ENCODE measurements at places on chromosomes 6 and 20.
A peak's percentile ranks its signal among the peaks of the same experiment; 100 is the strongest.

DNA sequence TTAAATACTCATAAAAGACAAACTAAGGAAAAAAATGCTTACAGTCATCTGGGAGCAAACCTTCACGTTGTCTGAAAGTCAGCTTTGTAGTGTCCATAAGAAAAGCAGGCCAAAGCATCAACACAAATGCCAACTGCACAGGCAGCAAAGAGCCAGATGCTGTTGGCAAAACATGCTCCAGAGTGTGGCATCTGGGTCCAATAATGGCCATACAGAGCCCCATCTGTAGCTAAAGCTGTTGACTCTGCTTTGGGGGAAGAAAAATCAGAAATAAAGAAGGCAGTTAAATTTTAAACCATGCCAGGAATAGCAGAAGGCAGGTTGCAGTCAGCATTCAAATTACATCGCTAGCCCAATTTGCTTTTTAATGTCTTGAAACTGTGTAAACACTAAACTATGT, 776.3 kb downstream of the EYS start:
- DNase-seq: no peak
- H3K4me1 ChIP-seq: no peaks in the 10 kb centered on the region
- no peaks in the 10 kb centered on the region for H3K36me3 ChIP-seq
- H3K27ac ChIP-seq: no peak overlapping the region
- H3K27me3 ChIP-seq: no peaks in the 10 kb centered on the region

- H3K27ac ChIP-seq: no peak overlapping the region
- no peak overlapping the region for H3K4me3 ChIP-seq
- H3K4me1 ChIP-seq: no peaks in the 10 kb centered on the region
- no peak for DNase-seq
- no peaks in the 10 kb centered on the region for H3K27me3 ChIP-seq
Observed at GRCh38 chr20:34294563-34294962, 8.6 kb downstream of the AHCY start.

DNA sequence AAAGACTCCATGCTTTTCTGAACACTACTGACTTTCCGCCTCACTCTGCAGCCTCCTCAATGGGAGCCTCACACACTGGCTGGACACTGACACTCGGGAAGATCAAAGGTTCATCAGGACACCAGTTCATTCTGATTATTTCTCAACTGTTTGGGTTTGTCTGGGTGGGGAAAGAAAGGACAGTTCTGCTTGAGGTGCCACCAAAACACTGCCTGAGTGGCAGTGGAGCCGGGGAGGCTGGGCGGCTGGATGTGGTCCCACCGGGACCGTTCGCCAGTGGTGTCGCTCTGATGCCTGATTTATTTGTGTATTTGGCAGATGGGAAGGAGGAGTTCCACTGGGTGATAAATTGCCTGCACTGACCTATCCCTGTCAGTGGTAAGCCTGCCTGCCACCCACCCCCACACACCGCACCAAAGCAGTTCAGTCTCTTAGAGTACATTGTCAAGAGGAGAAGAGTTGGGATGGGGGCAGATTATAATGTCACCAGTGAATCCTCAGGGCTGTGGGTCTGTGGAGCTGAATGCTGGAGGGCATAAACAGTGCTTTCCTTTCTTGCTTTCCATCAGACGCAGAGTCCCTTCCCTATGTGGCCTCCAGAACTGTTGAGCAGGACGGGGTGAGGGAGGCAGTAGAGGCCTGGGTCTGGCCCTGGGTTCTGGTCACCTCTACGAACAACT, 49.8 kb downstream of the EDN1 start:
- no peaks in the 10 kb centered on the region for H3K4me1 ChIP-seq
- no peak overlapping the region for H3K4me3 ChIP-seq
- no peaks in the 10 kb centered on the region for H3K27me3 ChIP-seq
- H3K36me3 ChIP-seq: no peaks in the 10 kb centered on the region
- no peak overlapping the region for H3K27ac ChIP-seq
- DNase-seq: no peak

DNA sequence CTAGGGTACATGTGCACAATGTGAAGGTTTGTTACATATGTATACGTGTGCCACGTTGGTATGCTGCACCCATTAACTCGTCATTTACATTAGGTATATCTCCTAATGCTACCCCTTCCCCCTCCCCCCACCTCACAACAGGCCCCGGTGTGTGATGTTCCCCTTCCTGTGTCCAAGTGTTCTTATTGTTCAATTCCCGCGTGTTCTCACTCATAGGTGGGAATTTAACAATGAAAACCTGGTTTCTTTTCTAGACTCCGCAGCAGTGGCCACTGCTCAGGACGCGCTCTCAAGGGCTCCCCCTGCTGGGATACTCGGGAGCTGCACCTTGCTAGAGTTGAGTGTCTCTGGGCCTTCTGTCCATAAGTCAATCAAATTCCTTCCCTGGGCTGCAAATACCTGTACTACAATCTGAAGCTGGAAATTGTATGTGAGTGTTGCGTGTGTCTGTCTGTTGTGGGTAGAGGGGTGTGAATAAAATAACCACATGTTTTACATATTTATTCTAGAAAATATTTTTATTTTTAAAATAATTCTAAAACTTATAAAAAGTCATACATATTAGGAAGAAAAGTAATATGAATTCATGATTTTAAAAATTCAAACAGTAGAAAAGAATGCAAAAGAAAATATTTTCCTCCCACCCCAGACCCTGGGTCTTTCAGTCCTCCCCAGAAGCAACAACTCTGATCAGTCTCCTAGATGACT, 8.2 kb upstream of the CEP250 start:
- peak; percentile 94 for DNase-seq
- no peaks in the 10 kb centered on the region for H3K36me3 ChIP-seq
- H3K27ac ChIP-seq: no peak overlapping the region

- H3K4me1 ChIP-seq: peaks cover 58% of the 10 kb centered on the region
- DNase-seq: peak; percentile 45
- peak overlapping the region; percentile 95 for H3K4me3 ChIP-seq
- peak overlapping the region; percentile 99 for H3K27ac ChIP-seq
- H3K36me3 ChIP-seq: peaks cover 42% of the 10 kb centered on the region
Observed at GRCh38 chr20:44959082-44959637, 1.0 kb downstream of the TOMM34 start.

DNA sequence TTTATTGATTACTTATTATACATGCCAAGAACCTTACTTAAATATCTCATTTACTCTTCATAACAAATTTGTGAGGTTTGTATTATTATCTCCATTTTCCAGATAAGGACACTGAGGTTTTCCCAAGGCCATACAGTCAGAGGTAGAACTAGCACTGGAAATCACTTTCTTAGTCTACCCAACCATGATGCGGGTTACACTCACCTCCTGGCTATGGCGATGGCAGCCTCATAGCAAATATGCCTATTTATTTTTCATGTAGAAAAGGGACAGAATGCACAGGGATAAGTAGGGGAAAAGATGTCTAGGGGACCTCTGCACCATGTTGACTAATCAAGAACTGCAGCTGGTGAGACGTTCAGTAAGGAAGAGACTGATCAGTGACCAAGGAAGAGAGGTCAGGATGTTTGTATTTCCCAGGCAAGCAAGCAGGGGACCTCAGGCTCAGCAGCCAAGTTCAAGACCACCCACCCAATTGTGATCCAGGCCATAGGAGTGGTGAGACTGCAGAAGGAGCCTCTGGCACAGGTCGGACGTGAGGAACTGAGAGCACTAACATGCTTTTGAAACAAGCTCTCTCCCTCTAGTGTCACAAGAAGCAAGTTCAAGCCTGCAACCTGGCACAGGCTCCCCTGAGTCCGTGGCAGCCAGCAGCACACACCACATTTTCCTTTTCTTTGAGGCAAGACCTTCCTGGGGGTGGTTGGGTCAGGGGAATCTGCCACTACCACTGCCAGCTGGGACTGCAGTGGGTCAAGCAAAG, 97.8 kb downstream of the GMPR start:
- H3K27ac ChIP-seq: no peak overlapping the region
- H3K27me3 ChIP-seq: no peaks in the 10 kb centered on the region
- no peak for DNase-seq
- H3K4me1 ChIP-seq: peaks cover 11% of the 10 kb centered on the region
- H3K36me3 ChIP-seq: peaks cover 2% of the 10 kb centered on the region

GRCh38 chr6:22800451-22800850, 231.1 kb downstream of the HDGFL1 start:
- no peaks in the 10 kb centered on the region for H3K4me1 ChIP-seq
- no peak overlapping the region for H3K27ac ChIP-seq
- no peak overlapping the region for H3K4me3 ChIP-seq
- no peak for DNase-seq
- no peaks in the 10 kb centered on the region for H3K36me3 ChIP-seq

DNA sequence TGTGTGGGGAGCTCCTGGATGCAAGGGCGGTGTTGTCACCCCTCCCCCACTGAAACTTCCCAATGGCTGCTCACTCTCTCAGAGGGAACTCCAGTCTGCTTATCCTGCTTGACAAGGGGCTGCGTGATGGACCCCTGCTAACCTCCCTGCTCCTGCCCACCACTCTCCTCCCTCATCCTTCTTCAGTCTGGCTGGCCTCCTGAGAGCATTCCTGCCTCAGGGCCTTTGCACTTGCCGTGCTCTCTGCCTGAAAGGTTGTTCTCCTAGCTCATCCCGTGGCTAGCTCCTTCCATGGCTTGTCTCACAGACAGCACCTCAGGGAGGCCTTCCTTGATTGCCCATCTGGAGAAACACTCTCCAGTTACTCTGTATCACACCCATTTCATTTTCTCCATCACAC, 73.9 kb upstream of the ZNFX1 start:
- H3K36me3 ChIP-seq: no peaks in the 10 kb centered on the region
- DNase-seq: no peak
- no peak overlapping the region for H3K27ac ChIP-seq
- peaks cover 11% of the 10 kb centered on the region for H3K27me3 ChIP-seq
- H3K4me3 ChIP-seq: no peak overlapping the region

DNA sequence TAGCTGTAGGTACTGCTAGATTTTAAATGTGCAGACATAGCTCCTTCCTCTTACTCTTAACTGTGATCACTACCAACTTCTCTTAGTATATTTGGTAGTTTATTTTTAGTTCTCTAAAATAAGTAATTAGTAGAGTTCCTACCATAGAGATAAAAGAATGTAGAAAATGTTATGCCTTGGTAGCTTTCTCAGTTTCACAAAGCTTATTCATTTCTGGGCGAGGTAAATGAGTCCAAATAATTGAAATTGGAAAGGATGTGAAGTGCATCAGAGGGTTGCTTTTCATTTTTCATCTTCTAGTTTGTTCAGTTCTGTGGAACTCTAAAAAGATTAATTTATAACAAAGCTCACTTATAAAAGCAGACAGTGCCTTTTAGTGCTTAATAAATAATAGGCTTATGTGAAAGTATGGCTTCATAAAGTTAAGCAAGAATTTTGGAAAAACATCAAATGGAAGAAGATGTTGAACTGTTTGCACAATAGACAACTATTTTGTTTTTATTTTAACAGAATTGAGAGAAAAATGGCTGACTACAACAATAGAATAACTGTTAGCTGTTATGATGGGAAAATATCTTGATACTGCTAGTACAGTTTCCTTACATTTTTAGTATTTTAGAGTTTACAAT, 303.7 kb downstream of the UTRN start:
- DNase-seq: no peak
- no peaks in the 10 kb centered on the region for H3K27me3 ChIP-seq
- H3K36me3 ChIP-seq: peaks cover 6% of the 10 kb centered on the region
- H3K4me1 ChIP-seq: peaks cover 19% of the 10 kb centered on the region

- peaks cover 11% of the 10 kb centered on the region for H3K4me1 ChIP-seq
- H3K4me3 ChIP-seq: no peak overlapping the region
- no peak overlapping the region for H3K27ac ChIP-seq
- H3K27me3 ChIP-seq: peaks cover 1% of the 10 kb centered on the region
- H3K36me3 ChIP-seq: no peaks in the 10 kb centered on the region
Observed at GRCh38 chr6:148629181-148629580, 117.6 kb upstream of the UST start.

DNA sequence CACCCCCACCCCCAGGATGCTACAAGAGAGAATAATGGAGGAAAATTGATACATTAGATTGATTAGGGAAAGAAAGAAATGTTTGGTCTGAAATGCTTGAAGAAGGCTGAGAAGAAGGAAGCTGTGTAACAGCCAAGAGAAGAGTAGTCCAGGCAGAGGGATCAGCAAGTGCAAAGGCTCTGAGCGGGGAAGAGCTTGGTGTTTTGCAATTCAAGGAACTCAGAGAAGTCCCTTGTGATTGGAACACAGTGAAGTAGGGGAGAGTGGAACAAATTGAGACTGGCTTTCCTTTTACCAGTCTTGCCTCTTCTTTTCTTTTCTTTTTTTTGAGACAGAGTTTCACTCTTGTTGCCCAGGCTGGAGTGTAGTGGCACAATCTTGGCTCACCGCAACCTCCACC, 76.6 kb upstream of the CHD6 start:
- H3K4me1 ChIP-seq: peaks cover 18% of the 10 kb centered on the region
- H3K36me3 ChIP-seq: no peaks in the 10 kb centered on the region
- peak overlapping the region; percentile 58 for H3K4me3 ChIP-seq
- no peak for DNase-seq

DNA sequence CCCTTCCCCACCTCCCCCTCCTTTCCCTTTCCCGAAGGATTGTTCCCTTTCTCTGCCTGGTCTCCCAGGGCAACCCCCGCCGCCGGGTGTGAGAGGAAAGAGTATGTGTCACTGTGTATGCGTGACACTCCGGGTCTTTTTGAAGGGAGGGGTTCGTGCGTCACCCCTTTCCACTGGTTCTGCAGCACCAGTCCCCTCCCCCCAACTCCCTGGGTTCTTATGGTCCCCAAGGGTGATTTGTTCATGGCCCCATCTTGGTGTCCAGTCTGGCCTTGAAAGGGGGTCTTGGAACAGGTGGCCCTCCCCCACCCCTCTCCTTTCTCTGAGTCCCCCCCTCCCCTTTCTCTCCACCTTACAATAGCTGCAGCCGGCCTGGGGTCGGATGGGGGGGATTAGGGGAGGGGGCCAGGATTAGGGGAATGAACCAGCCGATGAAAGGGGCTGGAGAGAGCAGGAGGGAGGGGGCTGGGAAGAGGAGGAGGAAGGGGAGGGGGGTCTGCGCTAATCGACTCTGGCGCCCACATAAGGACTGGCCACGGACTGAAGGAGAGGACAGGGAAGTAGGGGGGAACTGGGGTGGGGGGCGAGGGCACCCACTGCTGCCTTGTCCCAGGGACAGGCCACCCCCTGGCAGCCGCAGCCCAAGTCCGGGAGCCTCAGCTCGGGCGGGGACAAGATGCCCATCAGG, 1.3 kb upstream of the RING1 start:
- H3K4me1 ChIP-seq: peaks cover 61% of the 10 kb centered on the region
- peak overlapping the region; percentile 91 for H3K27ac ChIP-seq
- H3K36me3 ChIP-seq: peaks cover 44% of the 10 kb centered on the region
- H3K4me3 ChIP-seq: peak overlapping the region; percentile 88
